Placental pericyte (primary cell): ENCODE measurements at places on chromosomes 13 and 19. TPM values are rescaled to one million over a fixed set of nuclear protein-coding genes. Genes with fewer than 3 reads are reported as not detected.

Gene PSG4
- total RNA-seq, result 0.29 and 2.8 TPM in 2 replicates

Gene CILP2
- total RNA-seq, result 0.14 and 0.22 TPM in 2 replicates

Gene BCAM
- 6.1 and 7.4 TPM in 2 replicates for total RNA-seq

Gene IRGC
- total RNA-seq, result not detected in 2 replicates

Gene PLPPR3
- total RNA-seq, result 0.22 TPM in 1 of 2 replicates, not detected in the other

Gene KLK15
- total RNA-seq, result not detected in 2 replicates

Gene PEG3
- 0.14 and 0.44 TPM in 2 replicates for total RNA-seq

Gene SGTA
- total RNA-seq, result 73.3 and 78.7 TPM in 2 replicates

Gene ZNF8
- total RNA-seq, result 4.2 and 7.6 TPM in 2 replicates

Gene LENG9
- 5.4 and 6.1 TPM in 2 replicates for total RNA-seq

Gene PSG6
- total RNA-seq, result not detected in 2 replicates

Gene MCF2L
- total RNA-seq, result 0.44 TPM in 1 of 2 replicates, not detected in the other

Gene ZNF229
- 12.7 and 18.6 TPM in 2 replicates for total RNA-seq

Gene HS6ST3
- not detected in 2 replicates for total RNA-seq

Gene FCAR
- not detected in 2 replicates for total RNA-seq

Gene PPM1N
- 0.43 and 1.5 TPM in 2 replicates for total RNA-seq

Gene ASF1B
- total RNA-seq, result 0.44 and 30.5 TPM in 2 replicates

Gene ALOX5AP
- total RNA-seq, result 0.43 and 3.3 TPM in 2 replicates

Gene GPR4
- under 0.01 and 0.72 TPM in 2 replicates for total RNA-seq

Gene ZNF154
- total RNA-seq, result 2.3 and 3.3 TPM in 2 replicates

Gene TNFSF13B
- total RNA-seq, result 0.86 and 8.1 TPM in 2 replicates

Gene ELOF1
- 56.1 and 56.7 TPM in 2 replicates for total RNA-seq

Gene CD177
- total RNA-seq, result not detected in 2 replicates

Gene CCDC169
- total RNA-seq, result 1.3 and 3.3 TPM in 2 replicates

Gene ZNF607
- 2.4 and 3.4 TPM in 2 replicates for total RNA-seq

Gene SHC2
- 0.29 and 3.5 TPM in 2 replicates for total RNA-seq

Gene CGB8
- not detected in 2 replicates for total RNA-seq

Gene ZNF793
- total RNA-seq, result 0.44 and 1.0 TPM in 2 replicates

Gene SRRM5
- total RNA-seq, result 0.22 TPM in 1 of 2 replicates, not detected in the other

Gene ADM5
- 0.22 and 1.1 TPM in 2 replicates for total RNA-seq

Gene WDR87
- not detected in 2 replicates for total RNA-seq

Gene NTN5
- total RNA-seq, result not detected in 2 replicates

Gene KCNJ14
- 0.29 and 0.66 TPM in 2 replicates for total RNA-seq

Gene ZNF20
- 2.8 and 3.6 TPM in 2 replicates for total RNA-seq

Gene NANOS3
- total RNA-seq, result 0.43 TPM in 1 of 2 replicates, not detected in the other

Gene PSG11
- total RNA-seq, result not detected in 2 replicates
